Small intestine (tissue), 16 donors: ENCODE measurements at places on chromosomes 1 and 21.

- DNase-seq, result no peak
Observed at GRCh38 chr1:40607921-40608320, 57.6 kb downstream of the RIMS3 start.

DNA sequence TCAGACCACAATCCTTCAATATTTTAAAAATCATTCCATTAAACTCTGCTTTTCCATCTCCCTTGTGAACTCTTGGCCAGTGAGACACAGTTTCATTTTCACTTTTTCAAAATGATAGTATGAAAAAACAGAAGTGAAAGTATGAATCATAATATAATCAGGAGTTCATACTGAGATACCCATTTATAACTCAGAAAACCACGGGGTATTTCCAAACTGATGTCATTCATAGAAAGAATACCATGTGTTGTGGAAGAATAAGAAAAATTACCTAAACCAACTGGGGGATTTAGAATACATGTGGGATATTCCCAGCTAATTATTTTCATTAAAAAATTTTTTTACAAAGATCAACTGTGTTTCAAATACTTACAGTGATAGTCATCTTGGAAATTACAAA lies 149.9 kb downstream of the MRPL39 start:
- peak; percentile 9 for DNase-seq

- DNase-seq, result no peak
Observed at GRCh38 chr1:38444311-38444710, 397.7 kb upstream of the POU3F1 start.

- DNase-seq, result no peak
Observed at GRCh38 chr1:20234788-20235535, 48.6 kb upstream of the PLA2G2C start.

- no peak for DNase-seq
Observed at GRCh38 chr21:25081096-25081495, 526.2 kb downstream of the MRPL39 start.
